ENCODE measurements at places on chromosomes 3 and 15. TPM values are rescaled to one million over a fixed set of nuclear protein-coding genes. Genes with fewer than 3 reads are reported as not detected.

GRCh38 chr3:30258426-30259392 is 347.7 kb upstream of the TGFBR2 start:
- no peak for DNase-seq
- H3K27me3 ChIP-seq = no peaks in the 10 kb centered on the region
- no peaks in the 10 kb centered on the region for H3K36me3 ChIP-seq
- H3K4me3 ChIP-seq = no peak overlapping the region
- H3K27ac ChIP-seq = no peak overlapping the region

DNA sequence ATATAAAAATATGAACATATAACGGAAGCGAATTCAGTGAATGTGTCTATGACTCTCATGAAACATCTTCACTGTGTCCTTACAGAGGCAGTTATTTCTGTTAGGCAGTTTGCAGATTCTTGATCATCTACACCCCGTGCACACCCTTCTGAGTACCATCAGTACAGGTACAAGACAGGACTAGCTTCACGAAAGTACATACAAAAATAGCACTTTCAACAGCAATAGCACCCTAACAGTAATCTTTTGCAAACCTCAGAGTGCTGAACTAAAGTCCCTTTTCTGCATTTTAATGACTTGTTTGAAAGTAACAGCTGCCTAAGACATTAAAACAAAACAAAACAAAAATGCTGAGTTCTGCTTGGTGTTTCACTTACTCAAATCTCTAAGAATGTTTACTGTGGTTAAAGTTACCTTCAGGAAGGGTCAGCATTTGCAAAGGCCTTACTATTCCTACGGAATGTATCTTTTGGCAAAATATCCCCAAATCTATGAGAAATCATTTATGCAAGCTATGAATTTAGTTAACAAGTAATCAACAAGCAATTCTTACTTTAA is 104.1 kb downstream of the CNTN3 start:
- H3K4me1 ChIP-seq = no peaks in the 10 kb centered on the region
- no peak overlapping the region for H3K4me3 ChIP-seq
- H3K27me3 ChIP-seq = no peaks in the 10 kb centered on the region
- DNase-seq = peak; percentile 52

DNA sequence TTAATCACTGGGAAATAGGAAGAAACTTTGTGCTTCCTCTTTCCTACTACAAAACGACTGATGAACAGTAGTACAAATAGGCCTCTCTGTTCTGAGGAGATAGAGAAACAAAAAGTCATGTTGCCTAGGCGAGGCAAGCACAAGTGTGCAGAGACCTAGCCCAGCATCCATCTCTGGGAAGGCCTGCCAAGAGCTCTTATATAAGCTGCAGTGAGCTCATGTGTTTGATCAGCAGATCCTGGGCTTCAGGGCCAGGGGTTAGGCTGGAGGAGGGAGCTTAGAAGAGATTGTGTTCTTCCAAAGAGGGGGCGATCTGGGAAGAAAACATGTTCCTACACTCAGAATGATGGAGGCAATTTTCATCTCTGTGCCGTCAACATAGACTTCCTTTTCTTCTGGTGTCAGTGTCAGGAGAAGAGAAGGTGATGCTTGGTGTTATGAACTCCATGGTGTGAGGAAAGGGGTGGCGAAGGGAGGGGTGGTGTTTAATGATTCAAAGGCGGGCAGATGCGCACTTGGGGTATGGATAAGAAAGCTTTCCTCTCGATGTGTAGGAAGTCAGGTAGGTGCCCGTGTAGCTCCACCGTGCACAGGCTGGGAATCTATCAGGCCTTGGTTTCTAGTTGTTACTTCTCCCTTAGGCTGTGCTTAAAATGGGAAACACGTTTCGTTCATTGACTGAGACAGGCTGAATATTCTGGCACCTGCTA is 29.5 kb upstream of the ETV5 start:
- no peaks in the 10 kb centered on the region for H3K4me1 ChIP-seq
- no peaks in the 10 kb centered on the region for H3K27me3 ChIP-seq
- H3K27ac ChIP-seq = no peak overlapping the region
- no peak overlapping the region for H3K4me3 ChIP-seq
- peak; percentile 35 for DNase-seq

- H3K27me3 ChIP-seq = no peaks in the 10 kb centered on the region
- peak overlapping the region; percentile 9 for H3K27ac ChIP-seq
- H3K4me3 ChIP-seq = no peak overlapping the region
Measured at GRCh38 chr3:16369885-16370284, 104.9 kb downstream of the OXNAD1 start.

NDN gene
- total RNA-seq = 107 TPM

GRCh38 chr3:171142985-171143384 is 116.5 kb upstream of the SLC2A2 start:
- no peaks in the 10 kb centered on the region for H3K4me1 ChIP-seq
- H3K27me3 ChIP-seq = no peaks in the 10 kb centered on the region
- peaks cover 9% of the 10 kb centered on the region for H3K36me3 ChIP-seq
- no peak for DNase-seq

DNA sequence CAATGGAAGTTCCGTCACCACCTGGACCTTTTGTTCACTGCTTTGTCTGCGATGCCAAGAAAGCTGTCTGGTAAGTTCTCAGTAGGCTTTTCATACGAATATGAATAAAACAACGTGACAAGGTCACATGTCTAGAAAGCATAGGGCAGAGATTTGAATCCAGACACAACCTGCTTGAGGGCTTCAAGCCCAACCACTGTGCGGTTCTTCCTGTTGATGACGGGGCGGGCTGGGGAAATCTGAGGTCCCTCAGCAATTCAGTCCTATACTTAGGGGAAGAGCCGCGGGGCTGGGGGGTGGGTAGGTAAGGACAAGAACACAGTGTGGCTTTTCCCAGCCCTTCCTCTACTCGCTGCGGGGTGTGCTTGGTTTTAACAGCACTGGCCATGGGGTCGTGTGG is 32.4 kb upstream of the SMAD3 start:
- H3K27ac ChIP-seq = no peak overlapping the region
- H3K36me3 ChIP-seq = no peaks in the 10 kb centered on the region
- H3K27me3 ChIP-seq = no peaks in the 10 kb centered on the region
- H3K4me3 ChIP-seq = no peak overlapping the region
- no peak for DNase-seq

DNA sequence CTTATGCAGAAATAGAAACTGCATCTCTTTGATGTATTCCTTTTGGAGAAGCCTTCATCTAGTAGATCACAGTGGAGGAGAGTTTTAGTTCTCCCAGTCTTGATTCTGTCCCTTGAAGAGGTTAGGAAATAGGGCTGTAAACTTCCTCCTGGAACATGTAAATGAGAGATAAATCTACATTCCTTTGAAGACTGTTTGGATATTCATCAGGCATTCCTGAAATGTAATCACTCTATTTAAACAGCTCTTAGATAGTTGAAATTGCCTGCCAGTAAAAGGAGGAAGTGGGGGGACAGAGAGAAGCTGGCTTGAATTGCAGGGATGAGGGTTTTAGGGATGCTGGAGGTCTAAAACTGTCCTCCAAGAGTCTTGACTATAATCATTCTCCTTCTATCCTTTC is 254.3 kb upstream of the LRRC3B start:
- no peaks in the 10 kb centered on the region for H3K27me3 ChIP-seq
- H3K4me3 ChIP-seq = no peak overlapping the region
- no peaks in the 10 kb centered on the region for H3K36me3 ChIP-seq
- no peak for DNase-seq

- DNase-seq = no peak
- H3K4me1 ChIP-seq = no peaks in the 10 kb centered on the region
- no peak overlapping the region for H3K4me3 ChIP-seq
Measured at GRCh38 chr3:186824430-186825139, 17.9 kb upstream of the ADIPOQ start.

ATP10A gene
- 4.5 TPM for total RNA-seq

BRK1 gene
- total RNA-seq = 108 TPM
